ENCODE measurements at places on chromosomes 4 and X.

DNA sequence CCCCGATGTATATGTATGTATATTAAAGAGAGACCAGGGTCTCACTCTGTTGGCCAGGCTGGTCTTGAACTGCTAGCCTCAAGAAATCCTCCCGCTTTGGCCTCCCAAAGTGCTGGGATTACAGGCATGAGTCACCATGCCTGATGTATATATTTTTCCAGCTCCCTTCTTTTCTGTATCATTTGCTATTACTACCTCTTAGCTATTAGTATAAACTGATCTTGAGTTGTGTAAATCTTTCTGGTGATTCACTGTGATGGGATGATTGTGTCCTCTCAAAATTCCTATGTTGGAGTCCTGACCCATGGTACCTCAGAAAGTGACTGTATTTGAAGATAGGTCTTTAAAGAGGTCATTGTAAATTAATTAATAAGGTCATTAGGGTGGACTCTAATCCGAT, 53.1 kb downstream of the HPRT1 start:
- no peak for DNase-seq

GRCh38 chr4:147201016-147201415, 255.4 kb upstream of the TTC29 start:
- DNase-seq: no peak

GRCh38 chr4:8647094-8647570, 54.6 kb downstream of the CPZ start:
- no peak for DNase-seq

DNA sequence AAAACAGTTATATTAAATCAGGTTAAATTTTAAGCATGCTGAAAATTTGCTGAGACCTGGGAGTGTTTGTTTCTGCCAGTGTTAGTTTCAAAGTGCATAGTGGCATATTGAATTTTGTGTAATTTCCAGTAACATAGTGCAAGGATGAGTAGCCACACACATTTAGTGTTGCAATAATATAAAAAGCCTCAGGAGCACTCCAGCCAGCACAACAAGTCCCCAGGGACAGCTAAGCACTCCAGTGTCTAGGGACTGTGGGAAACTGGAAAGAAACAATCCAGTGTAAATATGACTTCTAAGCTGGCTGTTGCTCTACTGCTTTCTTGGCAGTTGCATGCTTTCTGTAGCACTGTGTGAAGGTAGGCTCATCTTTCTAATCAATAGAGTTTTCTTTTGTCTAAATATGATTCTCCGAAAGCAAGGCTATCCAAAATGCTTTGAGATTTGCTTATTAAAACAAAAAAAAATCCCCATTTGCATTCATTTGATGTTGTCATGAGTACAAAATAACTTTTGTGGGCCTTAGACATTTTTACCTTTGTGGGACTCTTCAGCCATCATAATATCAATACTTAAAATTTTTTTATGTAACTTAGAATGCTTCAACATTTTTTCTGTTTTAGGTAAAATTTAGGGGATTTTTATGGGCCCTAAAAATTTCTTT, 24.2 kb upstream of the CXCL2 start:
- DNase-seq: no peak

DNA sequence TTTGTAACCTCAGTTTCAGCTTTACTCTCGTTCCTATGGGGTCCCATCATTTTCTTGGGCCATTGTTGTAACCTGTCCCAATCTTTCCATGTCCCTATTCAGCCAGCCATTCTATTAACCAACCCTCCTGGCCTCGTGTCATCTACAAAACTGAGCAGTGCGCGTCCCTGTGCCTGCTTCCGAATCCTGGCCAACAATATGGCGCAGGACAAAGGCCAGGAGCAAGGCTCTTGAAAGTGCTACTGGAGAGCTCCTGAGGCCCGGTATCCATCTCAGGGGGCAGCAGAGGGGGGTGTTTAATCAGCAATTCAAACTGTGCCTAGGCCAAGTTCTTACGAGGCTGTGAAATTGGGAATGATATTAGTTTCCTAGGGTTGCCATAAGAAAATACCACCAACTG, 41.2 kb upstream of the APLN start:
- no peak for DNase-seq

GRCh38 chr4:136150046-136150445, 1382.2 kb downstream of the PCDH18 start:
- DNase-seq: no peak

- peak; percentile 65 for DNase-seq
Measured at GRCh38 chr4:26197018-26197779, 123.6 kb upstream of the RBPJ start.

DNA sequence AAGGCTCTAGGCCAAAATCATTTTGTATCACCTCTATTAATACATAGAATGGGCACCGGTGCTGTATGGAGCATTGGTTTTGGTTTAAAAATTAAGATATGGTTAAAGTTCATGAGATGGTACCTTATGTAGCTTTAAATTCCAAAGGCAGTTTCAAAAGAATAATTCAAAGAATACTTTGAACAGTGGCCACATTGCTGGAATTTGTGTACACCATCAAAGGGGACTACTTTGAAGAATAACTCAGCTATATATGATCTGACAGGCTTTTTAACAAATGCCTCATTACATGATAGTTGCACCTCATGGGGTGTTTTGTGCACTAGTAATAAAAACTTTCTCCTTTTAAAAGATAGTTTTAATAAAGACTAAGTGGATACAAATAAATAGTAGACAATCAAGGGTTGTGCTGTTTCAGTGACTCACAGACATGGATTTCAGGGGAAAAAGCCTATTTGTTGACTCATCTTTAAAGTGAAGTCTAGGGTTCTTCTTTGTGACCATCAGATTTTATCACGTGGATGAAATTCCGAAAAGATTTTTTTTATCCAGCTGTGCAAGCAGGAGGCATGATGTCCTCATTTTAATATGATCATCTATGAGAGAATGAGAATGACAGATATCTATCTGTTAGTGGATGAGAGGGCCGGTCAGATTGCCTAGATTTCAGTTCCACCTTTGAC, 12.8 kb downstream of the MTM1 start:
- DNase-seq: no peak

- DNase-seq: no peak
Measured at GRCh38 chr4:76363556-76364290, 57.2 kb downstream of the STBD1 start.

DNA sequence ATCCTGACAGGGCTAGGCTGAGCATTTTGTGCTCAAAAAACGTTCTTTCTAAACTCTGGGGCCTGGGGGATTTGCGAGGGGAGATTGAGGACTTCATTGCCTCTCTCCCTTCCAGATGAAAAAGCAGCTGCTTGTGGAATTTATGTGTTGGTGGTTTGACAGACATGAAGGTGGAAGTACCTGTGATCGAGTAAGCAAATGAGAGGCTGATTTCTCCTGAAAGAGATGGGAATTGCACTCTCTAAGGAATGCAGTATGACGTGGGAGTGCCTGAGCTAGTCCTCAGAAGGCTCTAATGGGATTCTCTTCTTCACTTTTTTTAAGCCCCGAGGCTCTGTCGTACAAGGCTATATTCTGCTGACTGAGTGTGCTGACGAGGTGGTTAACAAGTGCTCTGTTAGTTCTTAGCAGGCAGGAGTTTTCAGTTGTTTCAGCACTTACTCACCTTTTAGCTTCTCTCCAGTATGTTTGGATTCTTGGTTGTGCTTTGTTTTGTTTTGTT, 426.8 kb upstream of the CNKSR2 start:
- DNase-seq: no peak

DNA sequence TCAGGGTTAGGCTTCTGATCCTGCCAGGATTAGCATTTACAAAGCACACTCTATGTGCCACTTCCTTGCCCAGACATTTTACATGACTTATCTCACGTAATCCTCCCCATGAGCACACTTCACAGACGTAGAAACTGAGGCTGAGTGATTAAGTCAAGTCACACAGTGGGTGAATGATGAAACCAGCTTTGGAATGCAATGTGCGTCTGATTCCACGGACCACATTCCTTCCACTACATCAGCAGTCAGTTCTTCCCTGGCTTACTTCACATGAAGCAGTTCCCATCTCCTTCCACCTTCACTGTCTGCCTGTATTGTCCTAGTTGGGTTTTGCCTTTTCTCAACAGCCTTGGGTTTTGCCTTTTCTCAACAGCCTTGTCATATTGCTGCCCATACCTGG, 134.3 kb upstream of the PPARGC1A start:
- no peak for DNase-seq

DNA sequence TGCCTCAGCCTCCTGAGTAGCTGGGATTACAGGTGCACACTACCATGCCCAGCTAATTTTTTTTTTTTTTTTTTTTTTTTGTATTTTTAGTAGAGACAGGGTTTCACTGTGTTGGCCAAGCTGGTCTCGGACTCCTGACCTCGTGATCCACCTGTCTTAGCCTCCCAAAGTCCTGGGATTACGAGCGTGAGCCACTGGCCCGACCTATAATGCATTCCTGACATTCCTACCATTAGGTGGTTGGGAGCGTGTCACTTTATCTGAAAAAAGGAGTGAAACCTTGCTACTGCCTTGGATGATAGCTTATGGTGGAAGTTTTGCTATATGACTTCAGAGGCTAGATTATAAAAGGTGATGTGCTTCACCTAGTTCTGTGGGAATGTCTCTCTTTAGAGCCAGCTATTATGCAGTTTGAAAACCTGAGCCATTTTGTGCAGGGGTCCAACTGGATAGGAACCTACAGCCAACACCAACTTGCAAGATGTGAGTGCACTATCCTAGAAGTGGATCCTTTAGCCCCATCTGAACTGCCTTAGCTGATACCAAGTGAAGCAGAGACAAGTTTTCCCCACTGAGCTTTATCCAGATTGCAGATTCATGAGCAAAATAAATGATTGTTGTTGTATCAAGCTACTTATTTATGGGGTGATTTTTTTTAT, 29.8 kb upstream of the EMCN start:
- no peak for DNase-seq

DNA sequence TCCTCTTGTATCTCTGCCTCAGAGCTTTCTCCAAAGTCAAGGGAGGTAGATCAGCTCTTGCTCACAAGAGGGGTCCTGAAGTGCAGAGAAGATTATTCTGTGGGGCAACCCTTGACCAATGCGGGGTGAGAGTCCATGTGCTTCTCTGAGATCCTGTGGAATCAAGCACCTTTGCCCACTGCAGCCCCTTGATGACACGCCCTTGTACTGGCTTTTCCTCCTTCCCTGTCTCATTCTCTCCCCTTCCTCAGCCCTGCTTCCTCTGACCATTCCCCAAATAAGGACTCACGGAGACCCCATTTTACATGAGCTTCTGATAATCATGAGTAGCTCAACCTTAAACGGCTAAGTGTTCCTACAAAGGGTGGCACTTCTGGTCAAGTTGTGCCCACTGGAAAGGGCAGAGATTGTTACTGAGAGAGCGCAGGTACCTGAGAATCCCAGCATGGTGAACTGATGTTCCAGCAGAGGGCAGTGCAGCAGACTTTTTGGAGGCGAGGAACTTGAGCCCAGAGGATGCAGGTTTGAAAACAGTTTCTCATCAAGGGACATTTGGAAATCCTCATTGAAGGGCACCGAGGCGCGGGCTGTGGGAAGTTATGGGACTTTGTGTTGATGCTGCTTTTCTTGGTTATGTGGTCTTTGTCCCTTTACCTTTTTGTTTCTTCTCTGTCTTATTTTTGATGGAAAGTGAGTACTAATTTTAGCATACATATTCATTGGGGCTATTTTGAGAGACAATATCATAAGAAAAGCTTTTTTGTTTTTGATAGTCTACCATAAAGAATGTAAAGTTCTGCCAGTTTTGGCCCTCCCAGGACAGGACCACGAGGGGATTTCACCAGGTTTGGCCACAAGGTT, 201.3 kb downstream of the RBM46 start:
- DNase-seq: peak; percentile 35

DNA sequence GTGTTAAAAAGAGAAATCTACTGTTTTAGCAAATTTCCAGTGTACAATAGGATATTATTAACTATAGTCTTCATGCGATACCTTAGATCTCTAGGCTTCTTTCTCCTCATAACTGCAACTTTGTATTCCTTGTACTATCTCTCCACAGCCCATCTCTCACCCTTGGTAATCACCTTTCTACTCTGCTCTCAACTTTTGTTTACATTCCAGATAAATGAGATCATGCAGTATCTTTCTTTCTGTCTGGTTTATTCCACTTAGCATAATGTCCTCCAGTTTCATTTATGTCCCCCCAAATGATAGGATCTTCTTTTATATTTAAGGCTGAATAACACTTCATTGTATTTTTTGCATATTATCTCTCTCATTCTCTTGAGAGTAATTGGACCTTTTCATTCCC, 165.5 kb downstream of the HS3ST1 start:
- no peak for DNase-seq

- DNase-seq: no peak
Measured at GRCh38 chr4:3384771-3385710, 56.7 kb upstream of the HGFAC start.

DNA sequence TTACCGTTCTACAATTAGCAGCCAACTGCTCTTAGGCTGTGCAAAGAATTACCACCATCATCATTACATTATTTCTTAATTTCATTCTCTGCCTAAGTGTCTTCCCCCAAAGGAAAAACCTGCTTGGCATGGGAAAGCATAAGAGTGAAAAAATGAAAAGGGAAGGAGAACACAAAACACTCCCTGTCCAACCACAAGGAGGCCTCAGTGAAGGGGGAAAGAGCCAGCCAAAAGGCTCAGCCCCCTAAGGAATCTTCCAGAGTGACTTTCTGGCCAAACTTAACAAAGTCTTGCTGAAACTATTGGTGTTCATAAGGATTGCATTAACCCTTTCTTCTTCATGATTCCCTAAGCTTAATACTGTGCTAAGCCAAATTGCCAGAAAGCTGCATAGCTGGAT, 287.4 kb downstream of the SMARCA1 start:
- no peak for DNase-seq

DNA sequence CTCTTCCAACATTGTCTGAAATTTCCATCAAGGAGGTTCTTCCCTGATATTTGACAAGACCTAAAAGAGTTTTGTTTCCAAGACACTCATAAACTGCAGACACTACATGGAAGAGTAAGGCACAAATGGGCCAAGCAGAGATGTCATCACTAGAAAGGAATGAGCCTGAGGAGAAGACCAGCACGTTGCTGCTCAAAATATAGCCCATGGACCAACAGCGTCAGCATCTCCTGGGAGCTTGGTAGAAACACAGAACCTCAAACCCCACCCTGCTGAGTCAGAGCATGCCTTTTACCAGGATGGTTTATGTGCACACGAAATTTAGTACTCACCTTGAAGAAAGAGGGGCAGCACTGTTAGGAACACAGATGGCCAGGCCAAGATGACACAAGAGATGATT, 128.7 kb upstream of the MID1 start:
- no peak for DNase-seq

DNA sequence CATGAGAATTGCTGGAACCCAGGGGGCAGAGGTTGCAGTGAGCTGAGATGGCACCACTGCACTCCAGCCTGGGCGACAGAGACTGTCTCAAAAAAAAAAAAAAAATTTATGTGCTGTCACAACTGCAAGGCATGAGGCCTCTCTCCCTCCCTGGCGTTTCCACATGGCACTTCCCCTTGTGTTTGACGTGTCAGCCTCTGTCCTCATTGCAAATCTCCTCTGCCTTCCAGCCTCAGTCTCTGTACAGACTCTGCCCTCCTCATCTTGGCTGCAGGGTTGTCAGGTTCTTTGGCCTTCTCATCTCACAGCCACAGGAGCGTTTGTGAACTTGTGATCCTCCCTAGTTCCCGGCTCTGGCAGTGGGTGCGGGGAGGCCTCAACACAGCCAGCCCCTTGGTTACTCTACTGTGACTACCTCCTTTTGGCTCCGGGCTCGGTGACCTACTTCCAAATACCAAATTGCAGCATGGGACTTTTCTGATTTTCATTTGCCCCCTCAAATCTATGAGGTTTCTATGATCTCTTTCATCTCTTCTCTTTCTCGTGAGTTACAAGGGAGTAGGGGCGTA, 250.0 kb downstream of the CBR4 start:
- no peak for DNase-seq

All from stimulated activated CD4-positive, alpha-beta T cell treated with anti-CD3 and anti-CD28 coated beads, Interleukin-2, amount 100 ng/mL, for 24 hours (primary cell).